ENCODE measurements at places on chromosomes 2 and 18.
A peak's percentile ranks its signal among the peaks of the same experiment; 100 is the strongest.

GRCh38 chr18:60875957-60876507 is 457.2 kb upstream of the CDH20 start:
- no peak for DNase-seq

DNA sequence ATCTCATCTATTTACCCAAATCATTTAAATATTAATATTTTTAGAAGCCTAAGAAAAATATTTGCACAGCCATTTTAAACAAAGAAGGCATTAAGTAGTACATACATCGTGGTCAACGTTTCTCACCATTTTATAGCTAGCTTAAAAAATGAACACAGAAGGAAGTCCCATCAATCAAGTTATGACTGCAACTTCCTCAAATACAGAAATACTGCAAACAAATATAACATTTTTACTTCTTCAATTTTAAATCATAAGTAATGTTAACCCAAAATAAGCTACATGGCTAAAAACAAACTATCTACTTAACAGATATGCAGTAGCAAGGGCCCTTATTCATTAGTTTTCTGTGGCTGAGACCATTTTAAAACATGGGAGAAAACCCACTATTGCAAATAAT is 30.6 kb downstream of the ITSN2 start:
- peak; percentile 80 for DNase-seq

- DNase-seq = no peak
Observed at GRCh38 chr18:76407681-76408080, 87.4 kb downstream of the ZNF516 start.

GRCh38 chr2:236853585-236854051 is 232.1 kb upstream of the COPS8 start:
- no peak for DNase-seq

- no peak for DNase-seq
Observed at GRCh38 chr2:181988154-181988924, 2.7 kb downstream of the PPP1R1C start.

- no peak for DNase-seq
Observed at GRCh38 chr2:19346983-19347618, 11.3 kb downstream of the OSR1 start.

- DNase-seq = no peak
Observed at GRCh38 chr2:14137643-14138042, 494.9 kb upstream of the LRATD1 start.

GRCh38 chr18:79553154-79553553 is 126.4 kb upstream of the CTDP1 start:
- DNase-seq = no peak

- no peak for DNase-seq
Observed at GRCh38 chr2:96142217-96143113, 2.8 kb downstream of the DUSP2 start.
